ENCODE measurements at places on chromosomes 12 and 14.
A peak's percentile ranks its signal among the peaks of the same experiment; 100 is the strongest.

GRCh38 chr12:44054281-44054680 is 218.4 kb downstream of the TMEM117 start:
- no peak for DNase-seq

- DNase-seq: no peak
Observed at GRCh38 chr12:6703631-6704030, 3.0 kb upstream of the PIANP start.

DNA sequence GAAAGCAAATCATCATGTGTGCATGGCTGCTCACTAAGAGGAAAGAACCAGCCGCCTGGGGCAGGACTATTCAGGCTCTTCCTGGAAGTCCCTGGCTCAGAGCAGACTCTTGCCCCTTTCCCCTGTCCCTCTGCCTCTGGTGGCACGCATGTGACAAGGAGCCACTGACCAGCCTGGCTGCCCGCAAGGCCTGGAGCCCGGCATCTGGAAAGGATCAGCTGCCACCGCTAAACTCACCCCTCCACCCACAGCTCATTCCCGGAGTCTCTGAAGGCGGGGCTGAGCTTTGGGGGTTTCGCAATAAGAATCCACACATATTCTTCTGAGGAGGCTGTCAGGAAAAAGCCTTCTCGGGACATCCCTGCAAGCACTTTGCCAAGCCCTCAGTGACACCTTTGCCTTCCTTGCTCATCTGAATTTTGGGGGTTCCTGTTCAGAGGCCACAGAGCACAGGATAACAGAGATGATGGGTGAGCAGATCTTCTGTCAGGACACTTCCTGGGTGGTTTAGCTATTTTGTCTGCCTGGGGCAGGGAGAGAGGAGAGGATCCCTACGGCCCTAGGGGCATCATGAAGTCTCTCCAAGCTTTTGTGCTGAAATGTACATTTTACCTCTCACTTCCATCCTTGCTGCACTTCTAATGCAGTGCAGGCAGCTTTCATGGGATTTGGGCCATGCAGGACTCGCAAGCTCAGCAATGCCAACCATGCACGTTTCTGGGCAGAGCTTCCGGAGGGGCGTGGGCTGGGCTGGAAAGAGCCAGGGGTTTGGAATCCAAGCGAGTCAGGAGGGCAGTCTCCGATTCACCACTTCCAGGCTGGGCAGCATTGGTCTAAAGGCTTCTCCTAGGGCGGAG is 124.8 kb upstream of the MAP1LC3B2 start:
- peak; percentile 96 for DNase-seq

DNA sequence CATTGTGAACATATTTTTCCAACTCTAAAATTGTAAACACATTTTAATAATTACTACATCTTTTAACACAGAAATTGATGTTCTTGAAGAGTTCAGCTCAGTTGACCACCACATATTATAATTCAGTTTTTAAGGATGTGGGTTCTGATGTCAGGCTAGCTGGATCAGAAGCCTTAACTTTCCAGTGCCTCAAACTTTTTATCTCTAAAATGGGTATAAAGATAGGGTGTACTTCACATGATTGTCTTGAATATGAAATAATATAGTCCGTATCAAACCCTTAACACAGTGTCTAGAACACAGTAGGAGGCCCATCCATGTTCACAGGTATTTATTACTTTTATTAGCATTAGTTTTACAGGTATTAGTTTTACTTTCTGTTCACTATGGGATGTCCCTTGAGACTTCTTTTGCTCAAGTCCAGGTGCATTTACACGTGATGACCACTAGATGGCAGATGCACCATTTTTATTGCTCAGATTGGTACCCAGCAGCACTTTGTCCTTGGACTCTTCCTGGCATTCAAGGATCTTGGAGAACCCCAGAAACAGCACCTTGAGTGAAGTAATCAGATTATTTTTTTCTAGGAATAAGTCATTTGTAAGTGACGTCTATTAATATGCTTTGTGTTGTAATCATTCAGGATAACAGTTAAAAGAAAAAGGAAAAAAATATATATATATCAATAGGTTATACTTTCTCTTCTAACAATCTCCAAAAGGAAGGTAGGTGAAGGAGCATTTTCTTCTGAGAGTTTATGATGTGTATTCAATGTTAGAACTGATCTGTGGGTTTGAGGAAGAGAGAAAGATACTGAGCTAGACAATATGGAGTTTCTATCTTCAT is 580.2 kb downstream of the ETNK1 start:
- no peak for DNase-seq

DNA sequence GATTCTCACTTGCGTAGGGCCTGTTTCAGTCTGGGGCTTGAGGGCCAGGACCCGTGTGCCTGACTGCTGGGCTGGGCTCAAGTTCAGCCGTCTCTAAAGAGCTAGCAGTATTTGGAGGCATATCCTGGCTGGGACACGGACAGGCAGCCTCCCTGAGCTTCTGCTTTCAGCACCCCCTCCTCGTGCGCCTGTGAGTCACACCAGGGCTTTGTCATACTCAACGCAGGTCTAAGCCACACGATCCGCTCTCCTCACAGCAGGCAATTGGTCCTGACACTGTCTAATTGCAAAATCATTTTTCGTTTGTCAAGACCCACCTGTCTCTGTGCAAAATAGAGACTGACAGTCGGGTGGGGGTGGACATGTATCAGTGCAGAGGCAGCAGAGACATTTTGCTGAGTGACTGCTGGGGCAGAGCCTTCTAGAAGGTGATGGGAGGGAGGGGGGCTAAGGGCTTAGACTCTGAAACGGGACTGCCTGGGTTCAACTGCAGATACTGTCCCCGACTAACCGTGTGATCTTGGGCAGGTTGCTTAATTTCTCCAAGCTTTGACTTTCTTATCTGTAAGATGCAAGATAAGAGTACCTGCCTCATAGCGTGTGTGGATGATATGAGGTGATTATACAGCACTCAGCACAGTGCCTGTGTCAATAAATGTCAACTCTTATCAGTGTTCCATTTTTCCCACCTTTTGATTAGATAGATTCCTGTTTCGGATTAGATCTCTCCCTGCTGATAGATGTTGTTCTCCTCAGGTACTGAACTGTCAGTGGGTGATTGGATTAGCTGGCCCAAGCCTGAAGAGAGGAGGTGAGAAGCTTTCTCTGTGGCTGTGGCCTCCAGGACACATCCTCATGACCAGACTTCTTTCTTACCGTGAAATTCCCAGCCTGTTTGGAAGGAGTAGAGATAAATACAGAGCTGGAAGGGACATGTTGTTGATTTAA is 53.1 kb downstream of the KCNA1 start:
- no peak for DNase-seq

GRCh38 chr14:97277711-97278110 is 480.5 kb downstream of the VRK1 start:
- DNase-seq: no peak

- no peak for DNase-seq
Observed at GRCh38 chr12:52186118-52186840, 5.5 kb downstream of the KRT80 start.

DNA sequence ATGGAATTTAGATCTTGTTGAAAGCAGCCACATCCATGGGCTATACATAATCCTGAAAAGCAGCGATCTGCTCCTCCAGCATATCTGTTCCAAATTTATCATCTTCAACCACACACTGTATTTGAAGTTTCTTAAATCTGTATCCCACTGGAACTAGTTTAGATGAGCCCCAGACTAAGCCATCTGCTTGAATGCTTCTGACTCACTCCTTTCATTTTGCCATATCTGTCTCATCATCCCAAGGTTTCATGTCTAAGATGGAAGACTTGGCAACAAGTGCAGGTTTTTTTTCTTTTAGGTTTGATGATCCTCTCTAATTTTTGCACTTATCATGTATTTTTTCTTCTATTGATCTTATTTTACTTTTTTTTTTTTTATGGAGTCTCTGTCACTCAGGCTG is 54.4 kb upstream of the TMEM263 start:
- no peak for DNase-seq

DNA sequence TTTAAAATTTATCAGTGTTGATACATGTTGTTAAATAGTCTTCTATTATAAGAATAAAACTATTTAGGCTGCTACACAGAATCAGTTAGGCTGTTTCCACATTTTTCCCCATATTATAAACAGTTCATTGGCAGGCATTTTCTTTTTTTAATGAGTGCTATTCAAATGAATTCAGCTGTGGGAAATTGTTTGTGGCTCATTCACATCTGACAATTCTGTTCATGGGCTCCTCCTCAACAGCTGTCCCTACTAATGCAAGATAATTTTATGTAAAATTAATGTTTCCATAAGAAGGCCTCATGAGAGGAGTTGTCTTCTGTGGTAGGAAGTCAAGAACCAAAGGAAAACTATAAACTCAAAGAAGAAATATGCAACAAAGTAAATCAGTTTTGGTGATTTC is 218.0 kb downstream of the PPFIA2 start:
- DNase-seq: no peak

- peak; percentile 40 for DNase-seq
Observed at GRCh38 chr12:5907807-5908206, 37.3 kb downstream of the ANO2 start.

- DNase-seq: no peak
Observed at GRCh38 chr12:131919366-131920156, 9.5 kb upstream of the PUS1 start.

DNA sequence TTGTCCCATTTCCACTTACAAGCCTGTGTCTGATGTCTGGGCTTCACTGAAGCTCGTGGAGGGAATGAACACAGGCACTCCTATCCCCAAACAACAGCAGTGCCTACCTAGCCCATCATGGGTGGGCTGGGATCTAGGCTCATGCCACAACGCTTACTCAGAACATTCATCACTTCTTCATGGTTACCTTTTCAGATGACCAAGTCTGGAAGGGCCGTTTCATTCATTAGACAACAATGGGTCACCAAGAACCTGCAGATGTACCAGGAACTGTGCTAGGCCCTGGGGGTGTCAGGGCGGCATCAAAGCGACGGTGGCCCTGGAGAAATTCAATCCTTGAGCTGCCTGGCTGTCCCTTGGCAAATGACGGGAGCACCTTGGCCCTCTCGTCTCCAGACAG is 64.9 kb upstream of the FZD10 start:
- no peak for DNase-seq

GRCh38 chr12:46266869-46267574 is 1.8 kb downstream of the SLC38A1 start:
- peak; percentile 79 for DNase-seq

DNA sequence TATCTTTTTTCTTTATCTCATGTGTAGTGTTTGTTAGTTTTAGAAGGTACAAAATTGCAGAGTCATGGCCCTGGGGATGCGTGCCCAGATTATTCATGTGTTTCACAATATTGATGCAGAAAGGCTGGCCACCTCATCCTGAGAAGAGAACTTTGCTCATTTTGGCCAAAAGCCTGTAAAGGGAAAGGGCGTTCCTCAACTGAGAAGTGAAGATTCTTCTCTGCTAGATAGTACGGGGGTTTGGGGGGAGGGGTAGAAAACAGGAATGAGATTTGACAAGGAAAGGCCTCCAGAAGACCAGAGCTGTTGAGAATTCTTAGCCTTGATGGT is 1.7 kb downstream of the MGST1 start:
- peak; percentile 78 for DNase-seq

DNA sequence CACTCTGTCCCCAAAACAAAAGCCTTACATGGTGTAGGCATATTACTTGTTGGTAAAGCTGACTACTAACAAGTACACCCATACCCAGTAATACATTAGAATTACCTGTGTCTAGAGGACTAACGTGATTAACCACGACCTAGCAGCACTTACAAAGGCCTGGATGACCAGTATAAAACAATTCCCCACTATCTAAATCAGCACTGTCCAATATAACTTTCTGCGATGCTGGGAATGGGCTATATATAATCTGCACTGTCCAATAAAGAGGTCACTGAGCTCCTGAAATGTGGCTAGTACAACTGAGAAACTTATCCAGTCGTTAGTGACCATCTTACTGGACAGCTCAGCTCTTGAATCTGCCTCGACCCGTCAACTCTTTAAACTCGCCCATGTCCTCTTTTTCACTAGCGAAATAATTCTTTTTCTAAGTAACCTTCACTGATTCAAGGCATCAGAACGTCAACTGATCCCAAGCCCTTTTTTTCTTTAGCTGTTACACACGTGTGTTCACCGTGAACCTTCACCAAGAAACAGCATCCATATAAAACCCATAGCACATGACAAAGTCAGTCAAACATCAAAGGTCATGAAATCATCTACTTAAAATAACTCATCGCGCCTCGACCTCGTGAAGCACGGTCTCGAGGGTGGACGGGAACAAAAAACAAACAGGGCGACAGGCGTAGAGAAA is 905 bp upstream of the CIPC start:
- no peak for DNase-seq

DNA sequence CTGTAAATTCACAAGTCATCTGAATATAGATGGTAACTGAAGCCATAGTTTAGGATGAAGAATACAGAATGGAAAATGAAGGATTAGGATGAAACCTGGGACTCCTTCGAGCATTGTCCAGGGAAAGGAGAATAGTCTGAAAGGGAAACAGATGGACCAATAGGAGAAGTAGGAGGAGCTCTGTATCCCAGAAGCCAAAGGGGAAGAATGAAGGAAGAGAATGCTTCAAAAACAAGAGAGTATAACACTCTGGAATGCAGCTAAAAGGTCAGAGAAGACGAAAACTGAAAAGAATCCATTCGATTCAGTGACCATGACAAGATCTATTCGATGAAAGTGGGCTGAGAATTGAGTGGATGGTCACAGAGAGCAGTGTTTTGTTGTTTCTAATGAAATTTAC is 1.0 kb downstream of the GMFB start:
- DNase-seq: no peak

- no peak for DNase-seq
Observed at GRCh38 chr12:124426594-124427555, 132.0 kb downstream of the RFLNA start.

GRCh38 chr12:25824734-25825133 is 133.7 kb upstream of the RASSF8 start:
- DNase-seq: no peak

DNA sequence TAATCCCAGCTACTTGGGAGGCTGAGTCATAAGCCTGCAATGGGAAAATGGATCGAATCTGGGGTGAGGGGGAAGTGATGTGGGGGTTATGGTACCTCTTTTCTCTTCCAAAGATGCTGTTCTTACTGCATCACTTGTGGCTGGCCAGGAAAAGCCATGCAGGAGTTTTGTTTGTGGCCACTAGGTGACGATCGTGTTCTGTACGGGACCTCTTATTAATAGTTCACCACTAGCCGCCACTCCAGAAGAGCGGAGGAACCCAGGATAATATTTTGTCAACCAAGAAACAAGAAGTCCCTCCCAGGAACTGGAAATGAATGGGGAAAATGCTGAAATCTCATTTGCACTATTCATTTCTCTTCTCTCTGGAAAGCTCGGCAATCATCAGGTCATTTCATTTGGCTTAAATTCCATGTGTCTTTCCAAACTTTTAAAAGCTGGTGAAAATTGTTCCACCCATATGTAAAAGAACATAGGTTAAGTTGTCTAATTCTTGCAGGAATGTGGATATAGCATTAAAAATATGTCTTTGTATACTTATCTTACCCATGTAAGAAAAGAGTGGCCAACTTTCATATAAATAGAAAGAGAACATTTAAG is 8.9 kb downstream of the GPR65 start:
- no peak for DNase-seq

GRCh38 chr12:104132351-104132956 is 5.6 kb downstream of the NFYB start:
- no peak for DNase-seq

All from coronary artery (tissue), 2 donors.